Activated CD8-positive, alpha-beta memory T cell treated with anti-CD3 and anti-CD28 coated beads for 1 hour (primary cell): ENCODE measurements at places on chromosomes 11 and 22.

DNA sequence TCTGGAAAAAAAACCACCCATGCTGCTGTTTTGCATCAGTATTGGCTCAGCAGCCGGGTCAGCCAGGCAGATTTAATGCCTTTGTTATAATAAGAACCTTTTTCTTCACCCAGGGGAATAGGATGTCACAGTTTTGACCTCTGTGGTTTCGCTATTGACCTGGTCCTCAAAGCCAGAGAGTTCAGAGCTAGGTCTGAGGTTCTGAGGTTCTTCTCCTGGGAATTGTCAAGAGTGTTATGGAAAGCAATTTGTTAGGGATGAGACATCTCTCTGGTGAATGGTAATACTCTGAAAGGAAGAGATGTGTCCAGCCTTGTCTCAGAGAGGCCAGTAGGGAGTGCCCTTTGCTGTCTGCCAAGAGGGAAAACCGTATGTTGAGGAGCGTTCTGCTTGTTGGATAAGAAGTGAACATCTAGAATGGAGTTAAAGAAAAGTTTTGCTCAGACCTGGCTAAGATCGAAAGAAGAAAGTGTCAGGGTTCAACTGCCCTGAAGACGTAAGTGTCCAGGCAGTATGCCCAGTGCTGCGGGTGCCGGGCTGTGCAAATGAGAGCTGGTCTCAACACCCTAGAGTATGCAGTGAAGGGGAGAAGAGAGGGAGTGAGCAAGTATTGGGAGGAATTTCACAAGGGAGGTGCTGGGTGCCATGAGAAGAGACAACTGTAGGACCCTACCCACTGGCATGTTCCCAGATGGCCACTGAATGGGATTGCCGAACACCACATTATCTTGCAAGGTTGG is 150.9 kb upstream of the TTC12 start:
- DNase-seq = no peak

- no peak for DNase-seq
Observed at GRCh38 chr22:45966895-45967365, 10.0 kb downstream of the WNT7B start.

DNA sequence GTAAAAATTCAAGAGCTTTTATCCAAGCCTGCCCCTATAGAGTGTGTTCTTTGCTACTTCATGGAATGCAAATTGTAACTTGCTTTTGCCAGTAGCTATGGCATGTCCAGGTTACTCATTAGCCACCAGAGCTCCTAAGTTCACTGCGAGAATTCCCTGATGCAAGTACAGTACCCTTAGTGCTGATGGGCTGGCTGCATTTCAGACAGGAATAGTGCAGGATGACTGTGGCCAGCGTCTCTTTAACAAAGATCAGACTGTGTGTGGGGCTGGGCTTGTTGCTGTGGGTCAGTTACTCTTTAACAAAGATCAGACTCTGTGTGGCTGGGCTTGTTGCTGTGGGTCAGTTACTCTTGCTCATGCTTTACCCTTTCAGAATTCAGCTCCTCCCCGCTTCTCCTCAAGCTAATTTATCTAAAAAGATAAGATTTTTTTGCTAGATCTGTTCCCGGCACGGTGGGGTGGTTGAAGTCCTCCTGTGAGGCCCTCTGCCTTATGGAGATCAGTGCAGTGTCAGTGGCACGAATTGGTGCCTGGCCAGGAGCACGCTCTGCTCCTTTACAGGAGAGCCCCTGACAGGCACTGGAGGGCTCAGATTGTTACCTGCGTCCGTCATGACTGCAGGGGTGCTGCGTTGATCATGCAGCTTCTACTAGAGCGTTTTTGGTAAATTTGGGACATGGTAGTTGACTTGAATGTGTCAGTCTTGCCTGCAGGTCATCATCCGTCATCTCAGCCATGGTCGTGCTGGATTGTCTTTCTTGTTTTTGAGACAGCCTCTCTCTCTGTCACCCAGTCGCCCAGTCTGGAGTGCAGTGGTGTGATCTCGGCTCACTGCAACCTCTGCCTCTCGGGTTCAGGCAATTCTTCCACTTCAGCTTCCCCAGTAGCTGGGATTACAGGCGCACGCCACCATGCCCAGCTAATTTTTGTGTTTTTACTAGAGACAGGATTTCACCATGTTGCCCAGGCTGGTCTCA is 27.0 kb downstream of the AP2A2 start:
- no peak for DNase-seq

DNA sequence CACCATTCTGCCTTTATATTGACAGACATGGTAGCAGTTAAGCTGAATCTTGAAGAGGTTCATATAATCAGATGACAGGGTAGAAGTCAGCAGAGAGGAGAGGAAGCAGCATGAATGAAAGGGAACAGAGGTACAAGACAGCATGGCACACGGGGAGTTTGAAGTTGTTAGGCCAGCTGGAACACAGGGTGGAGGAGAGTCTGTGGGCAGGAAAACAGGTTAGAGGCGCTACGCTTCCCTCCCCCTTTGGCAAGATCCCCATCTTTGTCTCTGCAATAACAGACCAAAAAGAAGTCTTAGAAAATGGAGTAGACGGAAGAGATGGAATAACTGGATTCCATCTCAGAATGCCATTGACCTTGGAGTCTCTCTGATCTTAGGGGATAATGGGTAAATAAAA is 20.0 kb upstream of the NDUFC2 start:
- DNase-seq = no peak

- no peak for DNase-seq
Observed at GRCh38 chr11:69299023-69299461, 5.1 kb downstream of the MYEOV start.

DNA sequence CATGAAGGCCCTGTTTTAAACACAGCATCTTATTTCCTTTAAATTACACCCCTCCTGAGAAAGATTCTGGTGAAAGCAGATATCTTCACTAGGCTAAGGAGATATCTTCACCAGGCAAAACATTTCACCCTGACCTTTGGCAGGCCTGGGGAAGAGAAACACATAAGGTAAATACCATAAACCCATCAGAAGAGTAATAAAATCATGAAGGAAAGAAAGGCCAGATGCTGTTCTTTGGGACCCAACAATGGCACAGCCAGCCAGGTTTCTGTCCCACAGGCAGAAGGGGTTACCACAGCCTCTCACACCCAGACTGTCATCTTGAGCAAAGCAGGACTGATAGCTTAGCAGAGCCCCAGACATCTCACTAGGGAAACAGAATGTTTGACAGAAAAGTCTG is 125.4 kb downstream of the CCDC34 start:
- no peak for DNase-seq

DNA sequence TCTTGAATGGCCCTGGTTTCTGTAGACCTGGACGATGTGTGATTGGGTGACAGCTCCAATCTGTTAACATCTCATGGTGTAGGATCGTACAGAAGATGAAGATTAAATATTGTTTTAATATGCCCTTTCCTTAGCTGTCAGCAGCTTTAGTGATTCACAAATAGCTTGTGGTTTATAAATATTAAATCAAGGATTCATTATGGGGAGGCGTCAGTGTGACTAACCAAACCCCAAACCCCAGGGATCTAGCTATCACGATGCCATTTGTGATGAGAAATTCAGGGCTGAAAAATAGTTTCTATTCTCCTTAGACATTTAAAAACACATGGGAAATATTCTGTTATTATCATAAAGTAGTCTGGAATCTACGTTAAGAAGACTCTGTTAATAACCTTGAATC is 73.4 kb downstream of the NCAM1 start:
- no peak for DNase-seq

DNA sequence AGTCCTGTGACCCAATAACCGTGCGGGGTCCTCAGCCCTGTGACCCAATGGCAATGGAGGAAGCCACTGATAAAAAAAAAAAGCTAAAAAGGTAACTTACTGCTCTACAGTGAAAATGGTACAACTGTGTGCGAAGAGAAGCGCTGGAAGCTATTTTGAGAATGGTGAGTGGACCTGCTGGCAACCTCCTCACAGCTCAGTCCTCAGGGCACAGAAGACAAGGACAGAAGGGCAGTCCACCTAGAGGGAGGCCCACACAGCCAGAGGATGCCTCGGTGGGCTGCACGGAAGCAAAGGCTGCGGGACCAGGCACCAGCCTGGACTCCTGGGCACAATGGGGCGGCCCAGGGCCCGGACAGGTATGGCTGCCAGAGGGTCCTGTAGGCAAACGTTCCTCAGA is 35.6 kb downstream of the BRD1 start:
- DNase-seq = no peak

GRCh38 chr11:86180851-86181250 is 63.7 kb upstream of the EED start:
- DNase-seq = no peak

DNA sequence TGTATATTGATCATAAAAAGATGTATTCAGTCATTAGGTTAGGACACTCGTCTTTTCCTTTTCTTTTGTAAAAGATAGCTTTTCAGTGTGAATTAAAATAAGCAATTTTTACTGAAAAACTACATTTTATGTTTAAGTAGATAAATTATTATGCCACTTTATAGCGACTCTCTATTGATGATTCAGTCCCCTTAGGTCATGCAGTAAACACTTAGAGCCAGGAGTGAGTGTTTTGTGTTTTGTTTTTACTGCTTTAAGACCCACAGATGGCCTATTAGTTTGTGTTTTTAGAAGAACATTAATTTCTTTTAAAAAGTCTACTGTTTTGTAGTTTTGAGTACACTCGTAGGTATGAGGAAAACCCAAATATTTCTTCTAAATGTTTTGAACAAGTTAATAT is 86.6 kb downstream of the YAP1 start:
- DNase-seq = no peak

- no peak for DNase-seq
Observed at GRCh38 chr11:119752946-119753345, 23.9 kb upstream of the NECTIN1 start.

DNA sequence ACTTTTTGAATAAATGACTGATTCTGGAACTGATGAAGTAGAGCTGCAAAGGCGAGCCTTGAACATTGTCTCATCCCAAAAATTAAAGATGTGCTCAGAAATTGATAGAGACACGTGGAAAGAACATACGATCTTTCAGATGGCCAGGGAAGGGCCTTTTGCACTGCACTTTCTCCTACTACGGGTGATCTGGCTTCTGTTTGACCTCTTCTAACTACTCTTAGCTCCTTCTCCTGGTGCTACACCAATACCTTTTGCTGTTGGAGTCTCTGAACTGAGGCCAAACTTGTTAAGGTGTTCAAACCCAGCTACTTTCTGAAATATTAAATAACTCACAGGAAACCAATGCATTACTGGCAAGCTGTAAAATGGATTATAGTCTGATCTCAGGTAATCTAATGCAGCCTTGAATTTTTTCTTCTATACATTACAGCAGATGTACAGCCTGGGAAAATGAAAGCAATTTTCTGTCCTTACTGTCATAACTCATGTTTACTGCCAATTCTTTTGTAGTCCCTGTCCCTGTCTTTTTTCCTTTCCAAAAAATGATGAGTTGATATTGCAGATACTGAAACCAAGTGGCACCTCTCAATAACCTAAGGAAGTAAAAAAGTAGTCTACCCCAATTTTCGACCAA is 1086.1 kb upstream of the CNTN5 start:
- DNase-seq = no peak

DNA sequence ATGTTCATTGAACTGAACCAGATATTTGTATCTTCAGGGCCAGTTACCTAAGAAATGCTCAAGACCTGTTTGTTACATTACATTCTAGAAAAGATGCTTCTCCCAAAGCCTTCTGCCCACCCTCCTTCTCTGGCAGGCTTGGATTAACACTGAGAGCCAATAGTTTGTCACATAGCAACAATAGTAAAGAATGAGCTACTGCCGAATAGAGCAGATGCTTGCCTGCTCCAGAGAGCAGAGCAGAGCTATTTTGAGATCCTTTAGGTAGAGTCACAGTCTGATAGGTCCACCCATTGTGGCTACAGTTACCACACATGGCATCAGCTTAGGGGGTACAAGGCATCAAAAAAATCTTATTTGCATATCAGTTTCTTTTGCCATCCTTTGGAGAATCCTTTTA is 13.5 kb upstream of the EP300 start:
- no peak for DNase-seq

- no peak for DNase-seq
Observed at GRCh38 chr11:23112390-23112789, 252.1 kb upstream of the CCDC179 start.

GRCh38 chr11:325796-326591 is 5.3 kb upstream of the IFITM3 start:
- no peak for DNase-seq

- DNase-seq = no peak
Observed at GRCh38 chr11:125272821-125273220, 108.3 kb downstream of the PKNOX2 start.

- no peak for DNase-seq
Observed at GRCh38 chr11:106950067-106950491, 68.2 kb downstream of the GUCY1A2 start.

DNA sequence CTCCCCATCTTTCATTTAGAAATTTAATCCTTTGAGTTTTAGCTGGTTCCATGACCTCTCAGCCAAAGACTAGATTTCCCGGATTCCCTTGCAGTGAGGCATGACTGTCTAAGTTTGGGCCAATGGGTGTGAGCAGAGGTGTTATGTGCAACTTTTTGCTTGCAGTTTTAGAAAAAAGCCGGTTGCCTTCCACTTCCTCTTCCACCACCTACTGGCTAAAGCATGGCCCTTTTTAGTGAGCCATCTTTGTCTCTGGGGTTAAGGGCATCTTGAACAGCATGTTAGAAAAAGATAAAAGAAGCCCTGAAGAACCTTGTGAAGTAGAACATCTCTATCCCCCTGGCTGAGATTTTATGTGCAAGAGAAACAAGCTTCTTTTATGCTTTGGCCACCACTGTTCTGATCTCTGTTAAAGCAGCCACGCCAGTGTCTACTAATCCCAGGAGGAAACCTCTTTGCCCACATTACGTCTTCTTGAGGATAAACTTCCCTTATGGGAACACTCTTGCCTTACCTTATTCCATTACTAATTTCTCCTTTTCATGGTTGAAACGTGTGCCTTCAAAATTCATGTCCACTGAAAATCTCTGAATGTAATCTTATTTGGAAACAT is 279.9 kb downstream of the TENM4 start:
- no peak for DNase-seq

DNA sequence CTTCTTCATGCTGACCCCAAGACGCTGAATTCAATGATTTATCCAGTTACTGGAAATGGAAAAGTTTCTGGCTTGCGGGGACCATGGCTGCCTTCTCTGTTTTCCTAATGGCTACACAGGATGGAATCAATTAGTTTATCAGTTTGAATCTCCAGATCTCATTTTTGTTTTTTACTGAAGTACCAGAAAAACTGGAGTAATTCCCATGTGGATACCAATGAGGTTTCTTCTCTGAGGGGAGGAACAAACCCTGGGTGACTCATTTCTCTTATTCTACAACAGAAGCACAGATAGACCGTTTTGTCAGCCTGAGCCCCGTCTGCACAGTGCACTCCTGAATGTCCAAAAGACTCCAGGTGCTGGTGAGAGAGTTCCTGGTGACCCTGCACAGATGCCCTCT is 3.4 kb downstream of the ZNF195 start:
- no peak for DNase-seq

GRCh38 chr11:113397212-113397611 is 9.6 kb downstream of the ANKK1 start:
- DNase-seq = no peak
